CD4-positive, alpha-beta T cell treated with Interleukin-1 beta for 1 hour (primary cell): ENCODE measurements at places on chromosomes 6 and 20.

DNA sequence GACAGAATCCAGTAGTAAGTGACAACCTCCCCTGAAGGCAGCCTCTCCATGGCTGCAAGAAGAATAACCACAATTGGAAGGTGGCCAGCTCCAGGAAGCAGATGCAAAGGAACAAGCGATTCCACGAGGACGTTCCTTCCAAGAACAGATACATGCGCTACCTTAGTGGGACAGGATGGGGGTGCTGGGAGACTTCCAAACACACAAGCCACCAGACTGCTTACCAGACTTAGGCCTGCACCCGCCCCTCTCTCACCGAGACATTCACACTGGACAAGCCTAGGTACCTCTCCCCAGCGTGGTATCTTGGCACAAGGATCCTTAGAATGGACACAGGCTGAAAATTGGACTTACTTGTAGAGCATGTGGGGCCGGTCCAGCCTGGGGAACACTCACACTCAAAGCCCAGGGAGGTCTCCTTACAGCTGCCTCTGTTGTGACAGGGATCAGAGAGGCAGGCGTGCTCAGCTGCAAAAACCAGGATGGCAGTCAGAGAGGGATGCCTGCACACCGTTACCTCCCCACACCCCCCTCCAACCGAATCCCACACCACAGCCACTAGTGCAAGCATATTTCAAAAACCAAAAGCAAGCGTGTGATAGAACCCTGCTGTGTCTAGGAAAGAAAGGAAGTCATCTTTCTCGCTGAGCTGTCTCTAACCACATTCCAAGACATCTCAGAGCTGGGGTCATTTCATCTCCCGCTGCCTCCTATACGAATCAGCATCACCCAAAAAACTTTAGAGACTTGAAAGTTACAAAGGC lies 22.4 kb downstream of the JAG1 start:
- no peak for DNase-seq

GRCh38 chr20:52191132-52191915 lies at the start of gene ZFP64:
Gene ZFP64 (minus strand): TSS chr20:52191779. CDS start chr20:52191636, 143 bp downstream.
- DNase-seq, result peak; percentile 61

- peak; percentile 2 for DNase-seq
Observed at GRCh38 chr6:116971959-116972358, 94.9 kb downstream of the RFX6 start.

- peak; percentile 30 for DNase-seq
Observed at GRCh38 chr20:38833857-38834164, 28.3 kb downstream of the PPP1R16B start.
